ENCODE measurements at places on chromosomes 16 and 17. TPM values are rescaled to one million over a fixed set of nuclear protein-coding genes. Genes with fewer than 3 reads are reported as not detected.
A peak's percentile ranks its signal among the peaks of the same experiment; 100 is the strongest.

DNA sequence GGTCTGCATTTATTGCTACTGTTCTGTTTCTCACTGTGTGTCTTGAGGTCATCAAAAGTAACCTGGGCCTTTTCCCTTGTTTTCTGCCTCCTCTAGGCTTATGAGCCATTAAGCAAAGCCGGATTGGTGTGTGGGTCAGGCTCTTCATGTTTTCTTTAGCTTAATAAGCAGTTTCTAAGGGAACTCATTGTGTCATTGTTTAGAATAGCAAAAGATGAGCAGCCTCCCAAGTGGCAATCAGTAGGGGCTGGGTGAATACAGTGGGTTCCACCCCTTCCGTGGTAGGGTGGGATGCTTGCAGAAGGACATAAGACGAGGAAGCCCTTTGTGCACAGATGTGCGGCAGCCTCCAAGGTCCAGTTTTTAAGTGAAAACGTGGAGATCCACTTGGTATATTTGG, 34.5 kb downstream of the ABCC1 start:
- H3K4me3 ChIP-seq = no peak overlapping the region
- no peak overlapping the region for H3K27ac ChIP-seq
- H3K4me1 ChIP-seq = peaks cover 26% of the 10 kb centered on the region
- peaks cover 82% of the 10 kb centered on the region for H3K36me3 ChIP-seq
- H3K27me3 ChIP-seq = no peaks in the 10 kb centered on the region
- no peak for DNase-seq

GRCh38 chr17:82879241-82879640, 39.4 kb upstream of the ZNF750 start:
- no peak for DNase-seq
- peaks cover 66% of the 10 kb centered on the region for H3K4me1 ChIP-seq
- peak overlapping the region; percentile 21 for H3K27ac ChIP-seq
- no peak overlapping the region for H3K4me3 ChIP-seq
- H3K36me3 ChIP-seq = peaks cover 44% of the 10 kb centered on the region
- H3K27me3 ChIP-seq = no peaks in the 10 kb centered on the region

DNA sequence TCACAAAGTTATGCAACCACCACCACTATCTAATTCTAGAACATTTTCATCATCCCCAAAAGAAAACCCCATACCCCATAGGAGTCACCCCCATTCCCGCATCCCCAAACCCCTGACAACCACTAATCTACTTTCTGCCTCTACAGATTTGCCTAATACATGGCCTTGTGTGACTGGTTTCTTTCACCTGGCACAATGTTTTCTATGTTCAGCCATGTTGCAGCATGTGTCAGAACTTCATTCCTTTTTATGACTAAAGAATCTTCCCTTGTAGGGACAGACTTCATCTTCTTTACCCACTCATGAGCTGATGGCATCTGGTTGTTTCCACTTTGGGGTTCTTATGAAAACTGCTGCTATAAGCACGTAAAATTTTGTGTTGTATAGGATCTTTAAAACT, 34.6 kb downstream of the CYTH1 start:
- peaks cover 81% of the 10 kb centered on the region for H3K4me1 ChIP-seq
- peak overlapping the region; percentile 89 for H3K27ac ChIP-seq
- H3K4me3 ChIP-seq = no peak overlapping the region
- DNase-seq = no peak

GRCh38 chr17:79331492-79331891, 256.9 kb downstream of the ENGASE start:
- no peaks in the 10 kb centered on the region for H3K27me3 ChIP-seq
- H3K4me1 ChIP-seq = no peaks in the 10 kb centered on the region
- no peak for DNase-seq
- H3K4me3 ChIP-seq = no peak overlapping the region

DNA sequence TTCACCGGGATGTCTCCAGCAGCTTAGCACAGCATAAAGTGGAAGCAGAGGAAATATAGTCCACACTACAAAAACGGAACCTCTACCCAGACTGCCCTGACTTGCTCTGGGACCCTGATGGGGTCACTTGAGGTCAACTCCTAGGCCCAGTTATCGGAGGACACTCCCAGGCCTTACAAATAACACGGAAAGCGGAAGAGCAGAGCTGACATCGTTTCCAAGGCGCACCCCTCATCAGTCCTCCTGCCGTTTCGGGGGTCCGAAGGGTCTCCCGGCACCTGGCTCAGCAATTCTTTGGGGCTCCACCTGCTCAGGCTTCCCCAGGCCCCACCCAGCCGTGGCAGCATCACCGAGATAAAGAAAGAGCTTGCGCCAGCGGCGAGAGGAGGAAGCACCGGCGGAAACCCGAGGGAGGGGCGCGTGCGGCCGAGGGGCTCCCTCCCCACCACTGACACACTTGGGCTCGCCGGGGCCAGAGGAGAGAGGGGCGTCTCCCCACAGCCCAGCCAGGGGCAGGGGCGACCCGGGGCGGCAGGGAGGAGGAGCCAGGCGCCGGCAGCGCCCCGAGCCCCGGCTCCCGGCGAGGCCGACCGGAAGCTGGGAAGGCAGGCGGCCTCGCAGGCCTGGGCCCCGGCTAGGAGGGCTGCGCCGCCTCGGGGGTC, 727 bp downstream of the CORO7 start:
- peaks cover 30% of the 10 kb centered on the region for H3K4me1 ChIP-seq
- H3K27ac ChIP-seq = peak overlapping the region; percentile 88
- peaks cover 24% of the 10 kb centered on the region for H3K36me3 ChIP-seq
- H3K27me3 ChIP-seq = no peaks in the 10 kb centered on the region

GRCh38 chr16:5062790-5063765, 2.7 kb downstream of the C16orf89 start:
- H3K4me1 ChIP-seq = no peaks in the 10 kb centered on the region
- H3K4me3 ChIP-seq = no peak overlapping the region
- DNase-seq = no peak
- H3K27ac ChIP-seq = no peak overlapping the region

DNA sequence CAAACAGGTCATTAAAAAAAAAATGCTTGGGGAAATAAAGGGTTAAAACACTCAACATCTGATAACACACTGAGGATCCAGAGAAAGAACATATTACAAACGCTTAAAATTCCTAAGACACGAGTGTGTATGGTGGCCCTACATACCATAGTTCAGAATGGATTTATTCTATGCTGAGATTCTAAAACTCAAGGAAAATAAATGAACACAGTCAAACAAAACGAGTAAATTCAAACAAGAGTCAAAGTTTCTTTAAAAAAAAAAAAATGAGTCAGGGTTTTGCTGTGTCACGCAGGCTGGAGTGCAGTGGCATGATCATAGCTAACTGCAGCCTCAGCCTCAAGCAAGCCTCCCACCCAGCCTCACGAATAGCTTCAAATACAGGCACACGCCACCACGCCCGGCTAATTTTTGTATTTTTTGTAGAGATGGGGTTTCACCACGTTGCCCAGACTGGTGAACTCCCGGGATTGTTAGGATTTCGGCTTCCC, 17.4 kb downstream of the CRK start:
- H3K27ac ChIP-seq = no peak overlapping the region
- H3K4me1 ChIP-seq = peaks cover 1% of the 10 kb centered on the region
- DNase-seq = no peak
- no peak overlapping the region for H3K4me3 ChIP-seq

- H3K4me1 ChIP-seq = peaks cover 2% of the 10 kb centered on the region
- peaks cover 3% of the 10 kb centered on the region for H3K27me3 ChIP-seq
- no peaks in the 10 kb centered on the region for H3K36me3 ChIP-seq
Observed at GRCh38 chr17:10130677-10131076, 67.7 kb downstream of the GAS7 start.

DNA sequence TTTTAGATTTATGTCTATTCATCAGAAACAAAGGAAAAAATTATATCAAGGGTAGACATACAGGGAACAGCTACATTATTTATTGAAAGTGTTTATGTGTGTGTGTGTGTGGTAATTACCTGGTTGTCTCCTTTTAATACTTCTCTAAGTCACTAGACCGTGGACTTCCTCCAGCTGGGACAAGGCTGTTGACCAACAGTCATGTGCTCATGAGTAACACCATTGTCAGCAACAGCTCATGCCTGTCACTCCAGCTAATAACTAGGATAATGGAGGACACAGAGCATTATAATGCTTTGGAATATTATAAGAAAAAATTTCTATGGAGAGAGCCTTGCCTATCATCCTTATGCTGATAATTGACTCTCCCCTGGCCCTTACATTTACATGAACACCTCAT, 125.3 kb upstream of the SALL1 start:
- DNase-seq = no peak
- H3K27ac ChIP-seq = no peak overlapping the region
- no peaks in the 10 kb centered on the region for H3K36me3 ChIP-seq
- H3K27me3 ChIP-seq = no peaks in the 10 kb centered on the region
- H3K4me3 ChIP-seq = no peak overlapping the region

GRCh38 chr17:58387834-58388233, 29.5 kb downstream of the RNF43 start:
- H3K27me3 ChIP-seq = no peaks in the 10 kb centered on the region
- H3K36me3 ChIP-seq = peaks cover 45% of the 10 kb centered on the region

DNA sequence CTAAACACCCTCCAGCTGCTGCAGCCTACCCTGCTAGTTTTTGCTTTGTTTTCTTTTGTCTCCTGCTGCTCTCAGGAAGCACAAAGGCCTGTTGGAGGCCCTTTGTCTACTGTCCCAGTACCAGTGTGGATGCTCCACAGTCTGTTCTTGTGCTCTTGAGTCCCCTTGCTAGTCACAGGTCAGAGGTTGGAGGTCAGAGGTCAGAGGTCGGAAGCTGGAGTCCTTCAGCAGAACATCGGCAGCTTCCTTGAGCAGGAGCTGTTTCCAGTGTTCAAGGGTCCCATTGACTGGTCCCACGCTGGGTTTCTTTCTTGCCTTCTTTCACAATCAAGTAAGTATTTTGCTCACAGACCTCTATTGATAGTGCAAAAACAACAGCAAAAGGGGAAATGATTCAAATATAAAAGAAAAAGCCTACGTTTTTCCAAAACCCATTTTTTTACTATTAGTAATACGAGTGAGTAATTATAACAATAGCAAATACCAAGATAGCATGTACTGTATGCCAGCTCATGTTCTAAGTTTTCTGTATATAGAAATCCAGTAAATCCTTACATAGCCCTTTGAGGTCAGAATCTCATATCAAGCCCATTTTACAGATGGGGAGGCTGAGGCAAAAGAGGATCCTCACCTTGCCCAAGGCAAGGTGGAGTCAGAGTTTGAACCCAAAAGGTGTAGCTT, 10.9 kb upstream of the IL34 start:
- no peak overlapping the region for H3K4me3 ChIP-seq
- no peaks in the 10 kb centered on the region for H3K4me1 ChIP-seq
- H3K27me3 ChIP-seq = no peaks in the 10 kb centered on the region
- no peak overlapping the region for H3K27ac ChIP-seq

DNA sequence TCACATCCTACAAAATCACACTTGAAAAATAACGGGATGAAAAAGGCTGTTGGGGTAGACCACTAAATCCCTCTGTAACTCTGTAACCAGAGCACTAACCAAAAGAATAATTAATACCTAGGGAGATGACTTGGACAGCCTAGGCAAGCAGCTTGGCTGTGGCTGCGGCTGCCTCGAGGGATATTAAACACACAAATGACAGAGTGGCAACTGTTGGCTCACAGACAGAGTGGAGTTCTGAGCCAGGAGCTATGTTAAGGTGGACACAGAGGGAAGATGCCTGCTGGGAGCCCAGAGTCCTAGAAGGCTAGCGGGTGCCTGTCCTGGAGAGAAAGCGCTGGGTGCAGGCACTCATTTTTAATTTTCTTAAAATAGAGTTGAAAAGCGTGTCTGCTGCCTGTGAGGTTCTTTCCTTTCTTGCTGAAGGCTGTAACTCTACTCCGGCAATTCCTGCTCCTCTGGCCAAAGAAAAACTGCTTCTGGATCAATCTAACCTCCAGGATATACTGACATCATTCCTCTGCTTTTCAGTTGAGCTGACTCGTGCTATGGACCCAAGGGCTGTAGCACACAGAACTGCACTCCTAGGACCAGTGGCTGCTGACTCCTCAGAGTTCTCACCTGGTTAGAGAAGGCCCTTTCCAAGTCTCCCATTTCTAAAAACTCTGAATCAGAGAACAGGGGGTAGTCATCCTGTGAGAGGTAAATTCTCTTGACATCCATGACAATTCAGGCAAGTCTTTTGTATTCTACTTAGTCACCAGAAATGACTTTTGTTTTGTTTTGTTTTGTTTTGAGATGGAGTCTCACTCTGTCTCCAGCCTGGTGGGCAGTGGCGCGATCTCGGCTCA, 147.9 kb downstream of the STX8 start:
- no peak for DNase-seq
- H3K4me3 ChIP-seq = no peak overlapping the region
- H3K4me1 ChIP-seq = peaks cover 3% of the 10 kb centered on the region
- no peak overlapping the region for H3K27ac ChIP-seq
- no peaks in the 10 kb centered on the region for H3K27me3 ChIP-seq

DNA sequence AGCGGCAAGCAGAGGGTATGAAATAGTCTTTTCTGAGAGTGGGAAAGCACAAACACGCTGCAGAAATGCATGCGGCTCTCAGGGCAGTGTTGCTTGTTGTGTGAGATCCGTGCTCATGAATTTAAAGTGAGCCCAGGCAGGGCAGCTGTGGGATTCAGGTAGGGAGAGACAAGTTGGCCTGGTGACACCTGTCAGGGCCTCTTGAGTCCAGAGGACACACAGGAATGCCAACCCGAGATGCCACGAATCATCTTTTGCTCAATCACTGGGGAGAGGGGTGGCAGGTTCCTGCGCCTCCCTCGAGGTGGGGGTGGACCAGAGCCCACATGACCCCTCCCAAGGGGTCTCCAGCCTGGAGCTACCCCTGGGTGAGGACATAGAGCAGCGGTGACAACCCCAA, 211.9 kb downstream of the GSG1L start:
- H3K36me3 ChIP-seq = no peaks in the 10 kb centered on the region
- DNase-seq = no peak
- H3K27ac ChIP-seq = no peak overlapping the region
- H3K4me3 ChIP-seq = no peak overlapping the region
- no peaks in the 10 kb centered on the region for H3K4me1 ChIP-seq
- H3K27me3 ChIP-seq = peaks cover 8% of the 10 kb centered on the region

DNA sequence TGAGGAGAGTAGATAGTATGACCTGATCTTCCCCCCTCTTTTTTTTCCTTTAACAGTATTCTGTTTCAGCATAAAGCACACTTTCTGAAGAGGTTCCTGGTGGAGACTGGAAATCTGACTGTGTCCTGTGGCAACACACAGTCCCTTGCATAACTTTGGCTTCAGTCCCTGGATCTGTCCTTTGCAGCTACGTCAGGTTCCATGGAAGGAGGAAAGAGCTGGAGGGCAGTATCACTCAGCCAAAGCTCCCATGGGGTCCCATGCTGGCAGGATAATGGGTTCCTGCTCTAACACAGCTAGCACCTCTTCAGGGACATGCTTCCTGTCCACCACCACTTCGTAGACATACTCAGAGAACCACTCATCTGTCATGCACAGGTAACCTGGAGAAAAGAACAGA, 13.3 kb upstream of the SLC6A4 start:
- DNase-seq = no peak
- H3K36me3 ChIP-seq = peaks cover 55% of the 10 kb centered on the region
- no peaks in the 10 kb centered on the region for H3K4me1 ChIP-seq
- H3K27me3 ChIP-seq = no peaks in the 10 kb centered on the region

TRIM16 gene
- total RNA-seq = 13.0 TPM

FBXL16 gene
- 6.4 TPM for total RNA-seq

ATMIN gene
- total RNA-seq = 27.1 TPM

TMIGD1 gene
- total RNA-seq = not detected

APOH gene
- total RNA-seq = not detected

GAS7 gene
- total RNA-seq = 0.18 TPM
